DMS 273 treated with DMSO at 0.1 percent for 48 hours (cell line): ENCODE measurements at places on chromosomes 11 and 22.

DNA sequence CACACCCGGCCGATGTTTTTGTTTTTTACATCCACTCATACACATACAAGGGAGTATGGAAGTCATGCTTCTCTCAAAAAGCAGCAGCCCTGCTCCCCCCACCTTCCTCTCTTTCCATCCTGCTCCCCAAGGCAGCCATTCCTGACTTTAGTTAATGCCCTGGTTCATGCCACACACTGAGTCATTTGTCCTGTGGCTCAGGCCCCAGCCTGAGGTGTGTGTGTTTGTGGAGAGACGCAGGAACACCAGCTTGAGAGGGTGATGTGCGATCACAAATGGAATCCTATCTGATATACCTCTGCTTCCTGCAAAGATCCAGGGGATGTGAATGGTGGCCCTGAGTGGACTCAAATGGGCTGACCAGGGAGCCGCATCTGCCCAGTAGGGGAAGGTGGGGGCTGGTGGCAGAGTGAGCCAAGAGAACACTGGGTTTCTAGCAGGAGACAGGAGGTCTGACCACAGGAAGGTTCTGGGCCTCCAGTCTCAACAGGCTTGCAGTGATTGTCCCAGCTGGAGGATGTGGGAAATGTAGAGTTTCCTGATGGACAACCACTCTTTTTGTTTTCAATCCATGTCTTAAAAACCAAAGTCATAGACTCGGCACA, 86.7 kb downstream of the OSBP2 start:
- DNase-seq = no peak

GRCh38 chr11:20089796-20090653, 70.2 kb downstream of the DBX1 start:
- no peak for DNase-seq

GRCh38 chr11:45930031-45930794, 7.8 kb downstream of the LARGE2 start:
- DNase-seq = peak; percentile 5

DNA sequence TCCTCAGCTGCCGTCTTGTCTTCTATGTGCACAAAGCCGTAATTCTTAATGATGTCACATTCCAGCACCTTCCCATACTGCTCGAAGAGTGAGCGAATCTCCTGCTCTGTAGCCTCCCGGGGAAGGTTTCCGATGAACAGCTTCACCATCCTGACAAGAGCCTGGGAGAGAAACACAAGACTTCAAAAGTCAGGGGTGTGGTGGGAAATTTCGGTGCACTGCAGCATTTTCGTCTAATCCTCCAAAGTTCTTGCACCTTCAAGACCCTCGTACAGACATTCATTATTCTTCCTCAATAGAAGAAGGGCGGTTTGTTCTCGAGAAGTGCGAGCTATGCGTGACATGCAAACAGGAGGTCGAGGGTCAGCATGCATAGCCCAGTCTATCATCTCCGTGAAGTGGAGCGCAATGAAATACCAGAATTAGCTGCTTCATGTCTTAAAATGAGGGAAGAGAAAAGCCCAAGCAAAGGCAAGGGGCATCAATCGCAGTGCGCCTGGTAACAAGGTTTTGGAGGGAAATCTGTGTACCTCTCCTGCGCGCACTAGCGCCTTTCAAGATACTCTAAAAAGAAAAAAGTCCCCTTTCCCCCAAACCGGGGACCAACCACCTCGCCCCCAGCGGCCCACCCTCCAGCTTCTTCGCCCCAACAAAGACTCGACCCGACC, 622 bp downstream of the RBM4B start:
- no peak for DNase-seq

- no peak for DNase-seq
These were observed 11.2 kb upstream of the P4HA3 start for GRCh38 chr11:74322667-74323066.

DNA sequence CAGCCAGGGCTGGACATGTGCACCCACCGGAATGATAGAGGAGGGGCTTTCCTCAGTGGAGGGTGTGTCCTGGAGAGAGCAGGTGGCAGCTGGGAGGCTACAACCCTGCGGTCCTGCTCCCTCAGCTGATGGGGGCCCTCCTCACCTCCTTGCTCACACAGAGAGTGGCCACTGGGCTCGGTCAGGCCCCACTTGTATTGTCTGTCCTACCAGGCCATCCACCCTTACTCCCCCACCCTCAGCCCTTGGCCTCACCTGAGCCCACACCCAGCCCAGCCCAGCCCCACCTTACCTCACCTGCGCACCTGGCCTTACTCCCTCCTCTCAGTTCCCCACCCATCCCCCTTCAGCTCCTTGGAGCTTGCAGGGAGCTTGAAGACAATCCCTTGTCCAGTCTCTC, 3.1 kb downstream of the TRPM5 start:
- no peak for DNase-seq

- no peak for DNase-seq
These were observed 10.2 kb upstream of the DDB2 start for GRCh38 chr11:47204637-47204989.

GRCh38 chr11:2929950-2930703, 907 bp upstream of the PHLDA2 start:
- DNase-seq = no peak

- no peak for DNase-seq
These were observed 5.2 kb upstream of the ASCL2 start for GRCh38 chr11:2275334-2276279.

- DNase-seq = no peak
These were observed 85.0 kb upstream of the PLET1 start for GRCh38 chr11:112345706-112346105.
